Ascending aorta (tissue), 2 donors: ENCODE measurements at places on chromosomes 5 and 9.

DNA sequence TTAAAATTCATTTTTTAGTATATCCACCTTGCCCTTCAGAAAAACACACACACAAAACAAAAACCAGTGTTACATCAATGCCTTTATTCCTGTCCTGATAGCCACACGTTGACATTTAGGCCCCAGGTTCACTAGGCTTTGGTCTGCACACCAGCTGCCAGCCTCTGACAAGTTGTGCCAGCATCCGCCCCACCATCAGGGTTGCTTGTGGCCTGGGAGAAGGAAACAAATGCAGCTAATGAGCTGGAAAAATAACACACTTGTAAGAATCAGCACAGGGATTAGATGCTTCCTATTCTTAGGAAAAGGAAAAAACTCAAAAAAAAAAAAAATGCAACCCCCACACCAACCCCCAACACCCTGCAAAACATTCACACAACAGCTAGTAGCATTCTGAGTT, 404.0 kb upstream of the GRIA1 start:
- no peak for DNase-seq

GRCh38 chr9:16485575-16486321, 384.7 kb downstream of the BNC2 start:
- no peak for DNase-seq

- no peak for DNase-seq
Measured at GRCh38 chr5:59061377-59061776, 478.5 kb downstream of the RAB3C start.

GRCh38 chr5:60210810-60211209, 317.3 kb upstream of the PDE4D start:
- DNase-seq = no peak

- no peak for DNase-seq
Measured at GRCh38 chr9:109967651-109968642, 187.9 kb downstream of the PALM2AKAP2 start.

- no peak for DNase-seq
Measured at GRCh38 chr9:25654417-25654816, 23.8 kb downstream of the TUSC1 start.

- no peak for DNase-seq
Measured at GRCh38 chr5:756865-757345, 27.6 kb downstream of the ZDHHC11B start.

GRCh38 chr9:119114681-119115080, 254.6 kb downstream of the BRINP1 start:
- DNase-seq = no peak

- no peak for DNase-seq
Measured at GRCh38 chr5:8695902-8696845, 827.2 kb downstream of the MTRR start.

DNA sequence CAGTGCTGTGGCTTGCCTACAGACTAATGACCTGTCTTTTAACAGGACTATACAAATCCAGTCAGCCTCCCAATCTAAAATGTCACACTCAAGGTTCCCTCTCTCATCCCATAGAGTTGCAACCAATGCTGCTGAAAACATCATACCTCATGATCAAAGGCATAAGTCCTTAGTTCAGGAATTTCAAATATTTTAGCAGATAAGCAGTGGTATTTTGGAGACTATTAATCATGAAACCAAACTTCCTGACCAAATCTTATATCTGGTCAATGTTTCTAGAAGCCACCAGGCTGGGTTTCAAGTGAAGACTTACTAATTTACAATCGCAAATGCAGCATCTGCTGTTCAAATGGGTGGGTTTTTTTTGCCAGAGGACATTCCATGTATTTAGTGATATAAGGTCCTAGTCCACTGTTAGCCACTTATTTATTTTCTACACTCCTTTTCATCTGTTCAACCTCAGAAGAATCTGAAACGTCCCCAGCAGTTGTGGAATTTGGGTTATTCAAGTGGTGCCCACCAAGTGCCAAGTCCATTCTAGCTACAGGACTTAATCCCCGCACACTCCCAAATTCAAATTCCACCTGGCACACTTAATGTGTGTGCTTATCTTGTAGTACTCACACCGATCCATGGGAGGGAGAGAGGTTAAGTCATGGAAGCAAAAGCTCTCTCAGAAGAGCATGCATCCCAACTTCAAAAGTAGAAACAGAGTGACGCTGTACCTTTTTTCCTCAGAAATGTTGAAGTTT, 5.8 kb downstream of the TAS2R1 start:
- DNase-seq = no peak

DNA sequence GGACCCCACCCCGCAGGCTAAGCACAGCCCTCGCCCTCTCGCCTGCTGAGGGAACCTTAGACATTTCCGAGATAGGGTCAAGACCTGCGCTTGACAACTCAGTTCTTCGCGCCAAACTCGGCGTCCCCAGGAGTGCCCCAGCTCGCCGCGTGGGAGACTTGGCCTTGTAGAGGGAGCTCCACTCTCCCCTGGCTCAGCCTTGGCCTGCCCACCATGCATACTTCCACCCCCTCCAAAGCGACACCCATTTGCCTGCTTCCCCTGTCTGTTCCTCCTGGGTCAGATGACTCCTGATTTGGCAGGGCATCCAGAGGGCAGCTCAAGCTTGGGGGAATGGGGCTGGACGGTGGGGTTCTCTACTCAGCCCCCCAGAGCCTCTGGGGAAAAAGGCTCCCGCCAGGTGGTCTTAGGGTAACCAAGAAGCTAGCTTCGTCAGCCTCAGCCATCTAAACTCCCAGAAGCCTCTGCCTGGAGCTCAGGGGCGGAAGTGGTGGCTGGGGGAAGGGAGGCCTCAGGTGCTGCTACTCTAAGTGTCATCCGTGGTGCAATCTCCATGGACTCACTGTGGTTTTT, 560 bp downstream of the DOCK2 start:
- DNase-seq = no peak

- no peak for DNase-seq
Measured at GRCh38 chr5:59152701-59153245, 569.9 kb downstream of the RAB3C start.

DNA sequence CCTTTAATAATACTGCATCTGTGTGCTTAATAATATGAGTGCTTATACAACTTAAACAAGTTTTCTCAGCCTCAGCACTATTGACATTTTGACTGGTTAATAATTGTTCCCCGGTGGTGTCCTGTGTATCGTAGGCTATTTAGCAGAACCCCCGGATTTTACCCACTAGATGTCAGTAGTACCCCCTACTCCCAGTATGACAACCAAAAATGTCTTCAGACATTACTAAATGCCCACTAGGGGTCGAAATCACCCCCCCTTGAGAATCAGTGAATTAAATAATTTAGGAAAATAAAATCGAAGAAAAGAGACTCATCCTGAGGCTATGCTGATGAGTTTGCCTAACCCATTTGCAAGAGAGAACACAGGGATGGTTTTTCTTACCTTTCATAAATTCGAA, 166.3 kb downstream of the ATP10B start:
- DNase-seq = no peak

DNA sequence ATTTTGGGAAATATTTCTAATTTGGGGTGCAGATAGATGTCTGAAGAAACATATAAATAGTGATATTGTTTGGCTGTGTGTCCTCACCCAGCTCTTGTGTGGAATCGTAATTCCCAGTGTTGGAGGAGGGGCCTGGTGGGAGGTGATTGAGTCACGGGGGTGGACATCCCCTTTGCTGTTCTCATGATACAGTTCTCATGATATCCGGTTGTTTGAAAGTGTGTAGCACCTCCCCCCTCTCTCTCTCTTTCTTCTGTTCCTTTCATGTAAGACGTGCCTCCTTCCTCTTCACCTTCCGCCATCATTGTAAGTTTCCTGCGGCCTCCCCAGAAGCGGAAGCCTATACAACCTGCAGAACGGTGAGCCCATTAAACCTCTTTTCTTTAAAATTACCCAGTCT, 11.4 kb upstream of the ADAMTS16 start:
- no peak for DNase-seq

- DNase-seq = no peak
Measured at GRCh38 chr5:40165789-40166728, 513.7 kb upstream of the PTGER4 start.

GRCh38 chr5:173765029-173765644, 123.0 kb upstream of the CPEB4 start:
- no peak for DNase-seq

- no peak for DNase-seq
Measured at GRCh38 chr5:103393101-103393754, 134.7 kb downstream of the MACIR start.

- DNase-seq = no peak
Measured at GRCh38 chr9:126494264-126494663, 119.5 kb upstream of the LMX1B start.

- no peak for DNase-seq
Measured at GRCh38 chr5:138697720-138698360, 55.4 kb upstream of the CTNNA1 start.

- DNase-seq = no peak
Measured at GRCh38 chr5:96527768-96528661, 95.0 kb upstream of the PCSK1 start.

- DNase-seq = no peak
Measured at GRCh38 chr5:133790898-133791297, 177.5 kb downstream of the C5orf15 start.

DNA sequence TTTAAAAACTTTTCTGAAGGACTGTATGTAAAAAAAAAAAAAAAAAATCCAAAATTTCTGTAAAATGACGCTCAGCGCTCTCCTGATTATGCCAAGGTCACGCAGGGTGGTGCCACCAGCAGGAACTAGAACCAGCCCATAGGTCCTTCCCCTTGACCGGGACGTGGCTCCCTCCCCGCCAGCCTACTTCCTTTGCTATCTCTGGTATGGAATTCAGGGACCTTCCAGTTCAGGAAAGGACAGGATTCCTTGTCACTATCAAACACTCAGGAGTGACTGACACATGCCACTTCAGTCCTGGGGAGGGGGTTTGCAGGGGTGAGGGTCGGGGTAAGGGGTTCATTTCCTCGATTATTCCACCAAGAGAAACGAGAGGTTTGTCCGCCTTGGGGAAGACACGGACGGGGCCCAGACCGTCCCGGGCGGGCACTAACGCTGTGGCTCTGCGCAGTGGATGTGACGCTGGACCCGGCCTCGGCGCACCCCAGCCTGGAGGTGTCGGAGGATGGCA, 18.8 kb downstream of the BTNL9 start:
- DNase-seq = no peak

DNA sequence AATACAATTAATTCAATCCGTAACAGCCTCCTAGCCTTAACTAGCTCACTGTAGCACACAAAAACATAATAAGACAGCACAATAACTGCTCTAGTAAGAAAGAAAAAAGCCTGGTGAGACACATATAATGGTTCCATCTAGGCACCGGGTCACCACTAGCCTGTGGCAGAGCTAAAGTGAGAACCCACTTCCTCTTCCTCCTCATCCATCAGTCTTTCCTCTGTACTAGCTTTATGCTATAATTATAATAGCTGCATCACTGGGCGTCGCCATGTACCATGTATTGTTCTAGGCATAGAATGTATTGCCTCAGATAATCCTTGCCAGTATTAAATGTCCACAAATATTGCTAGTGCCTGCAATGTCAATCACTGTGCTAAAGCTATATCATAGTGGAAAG, 23.1 kb downstream of the ADRB2 start:
- no peak for DNase-seq

DNA sequence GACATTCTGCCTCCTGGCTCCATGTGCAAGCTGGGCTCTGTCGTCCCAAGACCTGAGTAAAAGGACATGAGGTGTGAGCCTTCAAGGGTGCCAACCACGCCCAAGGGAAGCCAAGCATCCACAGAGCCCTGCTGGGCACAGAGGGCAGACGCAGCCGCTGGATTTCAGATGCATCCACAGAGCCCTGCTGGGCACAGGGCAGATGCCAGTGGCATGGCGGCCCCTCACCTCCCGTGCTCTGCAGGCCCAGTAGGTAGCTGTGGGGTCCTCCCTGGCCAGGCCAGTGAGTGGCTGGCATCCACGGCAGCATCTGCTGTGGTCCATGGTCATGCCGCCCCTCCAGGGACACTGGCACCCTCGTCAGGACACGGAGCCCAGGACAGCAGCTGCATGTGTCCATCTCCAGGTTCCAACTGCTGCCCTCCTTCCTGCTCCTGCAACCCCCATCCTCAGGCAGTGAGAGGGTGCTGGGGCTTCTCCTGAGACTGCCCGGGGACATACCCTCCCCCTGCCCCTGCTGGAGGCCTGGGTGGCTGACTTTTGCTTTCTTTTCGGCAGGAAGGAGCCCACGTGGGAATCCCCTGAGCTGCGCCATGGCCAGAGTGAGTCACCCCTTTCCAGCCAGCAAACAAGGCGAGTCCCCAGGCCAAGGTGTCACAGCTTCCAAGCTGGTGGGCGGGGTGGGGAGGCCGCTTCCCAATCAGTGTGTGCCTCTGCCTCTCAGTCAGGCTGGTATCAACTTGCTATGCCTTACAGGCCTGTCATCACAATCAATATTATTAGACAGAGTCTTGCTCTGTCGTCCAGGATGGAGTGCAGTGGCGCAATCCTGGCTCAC, 4.0 kb upstream of the TRAF2 start:
- peak; percentile 24 for DNase-seq

DNA sequence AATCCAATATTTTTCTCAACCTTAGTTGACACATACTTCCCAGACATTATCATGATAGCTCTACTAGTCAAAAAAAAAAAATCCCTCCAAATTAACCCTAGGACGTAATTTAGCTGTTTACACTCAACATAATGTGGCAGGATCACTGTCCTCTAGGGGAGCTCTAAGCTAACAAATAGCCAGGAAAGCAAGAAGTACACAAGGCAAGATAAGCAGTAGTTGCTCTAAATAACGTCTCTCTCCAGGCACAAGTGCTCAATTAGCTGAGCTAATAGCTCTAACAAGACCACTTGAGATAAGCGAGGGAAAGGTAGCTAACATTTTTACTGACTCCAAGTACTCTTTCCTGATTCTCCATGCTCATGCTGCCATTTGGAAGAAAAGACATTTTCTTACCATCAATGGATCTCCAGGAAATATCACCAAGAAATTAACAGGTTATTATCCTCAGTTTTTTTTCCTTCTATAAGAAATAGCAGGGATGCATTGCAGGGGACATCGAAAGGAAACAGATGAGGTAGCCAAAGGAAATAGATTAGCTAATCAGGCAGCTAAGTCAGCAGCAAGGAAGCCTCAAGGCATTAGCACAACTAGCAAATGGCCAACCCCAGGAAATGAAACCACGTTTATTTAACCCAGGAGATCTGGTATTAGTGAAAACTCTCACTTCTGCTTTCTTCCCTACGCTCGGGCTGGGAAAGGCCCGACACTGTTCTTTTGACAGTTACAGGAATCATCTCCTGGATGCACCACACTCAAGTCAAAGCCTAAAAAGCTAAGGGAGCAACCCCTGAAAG, 614.1 kb downstream of the PTPRD start:
- DNase-seq = no peak

GRCh38 chr9:16062542-16063240, 509.8 kb downstream of the CCDC171 start:
- no peak for DNase-seq

GRCh38 chr9:134879664-134880483, 736 bp upstream of the FCN2 start:
- DNase-seq = no peak

GRCh38 chr5:5116956-5117355, 23.2 kb upstream of the ADAMTS16 start:
- DNase-seq = no peak

GRCh38 chr9:81844131-81844567, 84.1 kb upstream of the SPATA31D4 start:
- DNase-seq = no peak

GRCh38 chr9:16673171-16673570, 197.3 kb downstream of the BNC2 start:
- no peak for DNase-seq
